ENCODE measurements at places on chromosomes 5 and 9.

GRCh38 chr5:18305288-18305924 lies 671.1 kb downstream of the TAF11L14 start:
- ATAC-seq: peak; percentile 48

DNA sequence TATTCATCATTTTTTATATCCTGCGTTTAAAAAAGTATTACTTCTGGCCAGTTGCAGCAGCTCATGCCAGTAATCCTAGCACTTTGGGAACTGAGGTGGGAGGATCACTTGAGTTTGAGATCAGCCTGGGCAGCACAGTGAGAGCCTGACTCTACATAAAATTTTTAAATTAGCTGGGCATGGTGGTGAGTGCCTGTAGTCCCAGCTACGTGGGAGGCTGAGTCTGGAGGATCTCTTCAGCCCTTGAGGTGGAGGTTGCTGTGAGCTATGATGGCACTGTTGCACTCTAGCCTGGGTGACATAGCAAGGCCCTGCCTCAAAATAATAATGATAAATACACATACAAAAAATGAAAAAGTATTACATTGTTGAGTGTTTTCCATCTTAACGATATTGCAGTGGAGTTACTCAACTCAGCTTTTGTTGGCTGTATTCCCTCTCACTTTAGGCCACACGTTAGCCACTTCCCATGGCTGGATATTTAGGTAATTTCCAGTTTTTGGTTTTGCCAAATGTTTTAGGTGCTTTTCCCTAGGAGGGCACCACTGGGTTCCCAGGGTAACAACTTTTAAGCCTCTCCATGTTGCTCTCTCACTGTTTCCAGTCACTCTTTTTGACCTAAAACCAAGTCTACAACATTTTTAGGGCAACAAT lies 20.6 kb downstream of the SHB start:
- ATAC-seq: no peak

GRCh38 chr5:122611406-122611805 lies 163.5 kb upstream of the SNX2 start:
- no peak for ATAC-seq

- peak; percentile 6 for ATAC-seq
These were observed 960 bp downstream of the CANX start for GRCh38 chr5:179699616-179700237.

DNA sequence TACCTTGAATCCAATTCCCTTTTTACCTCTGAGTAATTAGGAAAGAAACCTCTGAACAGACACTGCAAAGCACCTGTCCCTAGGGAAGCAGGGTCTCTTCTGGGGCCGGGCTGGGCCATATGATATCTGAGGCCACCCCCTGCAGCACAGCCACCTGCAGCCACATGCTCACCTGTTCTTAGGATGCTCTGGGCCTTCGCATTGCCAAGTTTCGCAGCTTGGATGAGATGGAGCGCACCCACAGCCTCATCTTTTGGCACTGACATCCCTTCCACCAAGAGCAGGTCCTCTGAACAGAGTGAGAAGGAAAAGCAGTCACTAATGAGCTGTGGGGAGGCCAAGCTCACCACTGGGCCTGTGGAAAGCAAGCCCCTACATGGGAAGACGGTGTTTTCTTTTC lies 27.3 kb downstream of the CLTA start:
- no peak for ATAC-seq

DNA sequence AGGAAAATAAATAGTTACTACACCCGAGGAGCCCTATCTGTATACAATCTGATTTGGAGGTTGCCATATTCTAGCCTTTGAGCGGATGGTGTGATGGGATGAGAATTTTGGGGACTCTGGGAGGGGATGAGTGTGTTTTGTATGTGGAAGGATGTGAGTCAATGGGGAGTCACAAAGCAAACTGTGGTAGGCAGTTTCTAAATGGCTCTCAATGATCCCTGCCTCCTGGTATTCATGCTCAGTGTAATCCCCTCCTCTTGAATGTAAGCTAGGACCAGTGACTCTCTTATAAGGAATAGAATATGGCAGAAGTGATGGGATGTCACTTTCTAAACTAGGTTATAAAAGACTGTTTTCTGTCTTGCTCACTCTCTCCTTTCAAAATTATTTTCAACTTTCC lies 205.7 kb upstream of the RIOK2 start:
- ATAC-seq: no peak

DNA sequence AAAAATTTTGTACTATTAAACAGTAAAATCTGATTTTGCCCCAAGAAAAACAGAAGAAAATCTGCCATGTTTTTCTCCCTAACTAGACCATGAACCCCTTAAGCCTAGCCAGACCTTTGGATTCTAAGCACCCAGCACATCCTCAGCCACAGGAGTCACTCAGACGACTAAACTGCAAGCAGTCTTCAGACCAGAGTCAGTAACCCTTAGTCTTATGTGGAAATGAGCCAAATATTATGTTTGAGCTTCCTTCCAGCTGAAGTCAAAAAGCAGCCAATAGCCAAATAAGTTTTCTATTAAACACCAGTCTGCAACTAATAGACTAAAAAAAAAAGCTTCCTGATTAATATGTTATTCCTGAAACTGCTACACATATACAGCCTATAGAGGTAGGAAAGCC lies 47.4 kb downstream of the GOLPH3 start:
- no peak for ATAC-seq

DNA sequence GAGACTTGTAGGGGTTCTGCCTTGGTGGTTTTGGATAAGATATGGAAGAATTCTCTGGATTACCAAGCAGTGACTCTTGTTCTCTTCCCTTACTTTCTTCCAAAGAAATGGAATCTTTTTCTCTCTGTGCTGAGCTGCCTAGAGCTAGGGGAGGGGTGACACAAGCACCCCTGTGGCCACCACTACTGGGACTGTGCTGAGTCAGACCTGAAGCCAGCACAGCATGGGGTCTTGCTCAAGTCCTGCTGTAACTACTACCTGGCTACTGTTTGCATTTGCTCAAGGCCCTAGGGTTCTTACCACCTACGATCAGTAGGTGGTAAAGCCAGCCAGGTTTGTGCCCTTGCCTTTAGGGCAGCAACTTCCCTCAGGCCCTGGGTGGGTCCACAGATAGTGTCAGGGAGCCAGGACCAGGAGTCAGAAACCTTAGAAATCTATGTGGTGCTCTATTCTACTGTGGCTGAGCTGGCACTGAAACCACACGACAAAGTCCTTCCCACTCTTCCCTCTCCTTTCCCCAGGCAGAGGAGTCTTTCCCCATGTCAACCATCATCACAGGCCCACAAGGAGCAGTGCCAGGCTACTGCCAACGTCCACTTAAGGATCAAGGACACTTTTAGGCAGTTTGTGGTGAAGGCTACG lies 53.8 kb downstream of the SREK1 start:
- no peak for ATAC-seq

GRCh38 chr5:82295959-82296531 lies 17.9 kb upstream of the RPS23 start:
- no peak for ATAC-seq

DNA sequence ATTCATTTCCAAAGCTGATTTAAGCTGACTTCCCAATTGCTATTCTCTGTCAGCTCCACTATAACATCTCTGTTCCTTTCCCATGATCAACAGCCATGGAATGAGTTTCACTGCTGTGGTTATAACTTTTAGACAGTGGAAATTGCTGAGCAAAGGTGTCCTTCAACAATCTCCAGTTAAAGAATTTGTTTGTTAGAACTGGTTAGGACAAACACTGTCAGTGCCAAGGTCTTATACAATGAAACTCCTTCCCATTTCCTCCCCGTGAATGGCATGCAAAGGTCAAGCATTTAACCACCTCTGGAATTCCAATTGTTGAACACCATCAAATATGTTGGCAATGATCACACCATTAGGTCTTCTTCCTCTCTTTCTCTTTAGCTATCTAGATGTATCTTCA lies 45.7 kb upstream of the GHR start:
- no peak for ATAC-seq

DNA sequence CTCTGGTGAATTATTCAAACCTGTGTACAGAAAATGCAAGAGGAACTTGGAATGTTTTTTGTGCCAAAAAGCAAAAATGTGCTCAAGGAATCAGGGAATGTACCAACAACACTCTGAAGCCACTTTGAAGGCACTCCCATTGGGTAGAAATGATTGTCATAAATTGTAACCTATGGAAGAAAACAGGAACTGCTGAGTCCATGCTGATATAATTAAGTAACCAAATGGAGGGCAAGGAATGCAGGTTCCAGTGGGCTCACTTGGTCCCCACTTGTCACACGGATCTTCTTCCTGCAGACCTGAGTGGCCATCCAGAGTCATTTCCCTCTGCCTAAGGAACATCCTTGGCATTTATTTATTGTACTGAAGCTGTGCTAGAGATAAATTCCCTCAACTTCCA lies 2.9 kb upstream of the LCN6 start:
- no peak for ATAC-seq

- ATAC-seq: no peak
These were observed 45.1 kb downstream of the TGFBI start for GRCh38 chr5:136073714-136074529.

DNA sequence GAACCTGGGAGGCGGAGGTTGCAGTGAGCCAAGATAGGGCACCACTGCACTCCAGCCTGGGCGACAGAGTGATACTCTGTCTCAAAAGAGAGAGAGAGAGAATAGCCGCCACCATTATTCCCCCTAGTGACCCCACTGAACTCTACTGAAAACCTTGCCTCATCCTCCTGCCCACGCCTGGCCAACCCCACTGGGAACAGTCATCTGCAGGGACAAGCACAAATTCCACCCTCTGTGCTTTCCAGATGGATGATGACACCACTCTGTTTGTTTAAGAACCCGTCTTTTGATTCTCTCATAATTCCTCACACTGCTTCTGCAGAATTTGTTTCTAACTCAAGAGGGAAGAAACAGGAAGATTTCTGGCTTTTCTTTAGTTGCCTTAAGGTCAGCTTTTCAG lies 12.2 kb downstream of the BHMT2 start:
- ATAC-seq: peak; percentile 28

DNA sequence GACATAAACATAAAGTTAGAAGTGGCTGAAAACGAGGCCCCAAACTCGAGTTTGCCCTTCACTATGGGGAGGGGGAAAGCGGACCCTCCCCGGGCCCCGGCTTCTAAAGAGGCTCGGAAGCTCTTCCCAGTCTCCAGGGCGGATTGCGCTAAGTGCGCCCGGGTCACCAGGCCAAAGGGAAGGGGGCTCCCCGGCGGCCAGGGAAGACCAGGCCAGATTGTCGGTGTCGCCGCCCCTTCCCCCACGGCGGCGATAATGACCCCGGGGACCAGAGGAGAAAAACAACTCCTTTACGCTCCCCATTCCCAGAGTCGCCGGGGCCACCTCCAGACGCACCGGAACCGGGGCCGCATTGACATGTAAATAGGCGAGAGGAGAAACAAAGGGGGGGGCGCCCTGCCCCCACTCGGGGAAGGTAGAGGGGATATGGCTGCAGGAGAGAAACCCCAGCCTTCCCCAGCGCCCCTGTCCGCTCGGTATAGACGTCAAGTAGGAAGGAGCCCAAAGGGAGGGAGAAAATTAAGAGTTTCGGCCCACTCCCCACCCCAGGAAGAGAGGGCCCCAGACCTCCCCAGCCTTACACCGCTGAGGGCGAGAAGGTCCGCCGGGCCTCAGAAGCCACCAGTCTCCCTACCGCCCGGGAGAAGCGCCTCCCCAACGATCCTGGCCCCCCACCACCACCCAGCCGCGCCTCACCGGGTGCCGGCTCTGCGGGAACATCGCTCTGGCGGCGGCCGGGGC lies 1.7 kb downstream of the TLE1 start:
- ATAC-seq: no peak

- ATAC-seq: peak; percentile 65
These were observed 17.0 kb upstream of the ERGIC1 start for GRCh38 chr5:172816925-172817562.

- ATAC-seq: peak; percentile 58
These were observed 107.5 kb downstream of the NDFIP1 start for GRCh38 chr5:142215915-142216681.

DNA sequence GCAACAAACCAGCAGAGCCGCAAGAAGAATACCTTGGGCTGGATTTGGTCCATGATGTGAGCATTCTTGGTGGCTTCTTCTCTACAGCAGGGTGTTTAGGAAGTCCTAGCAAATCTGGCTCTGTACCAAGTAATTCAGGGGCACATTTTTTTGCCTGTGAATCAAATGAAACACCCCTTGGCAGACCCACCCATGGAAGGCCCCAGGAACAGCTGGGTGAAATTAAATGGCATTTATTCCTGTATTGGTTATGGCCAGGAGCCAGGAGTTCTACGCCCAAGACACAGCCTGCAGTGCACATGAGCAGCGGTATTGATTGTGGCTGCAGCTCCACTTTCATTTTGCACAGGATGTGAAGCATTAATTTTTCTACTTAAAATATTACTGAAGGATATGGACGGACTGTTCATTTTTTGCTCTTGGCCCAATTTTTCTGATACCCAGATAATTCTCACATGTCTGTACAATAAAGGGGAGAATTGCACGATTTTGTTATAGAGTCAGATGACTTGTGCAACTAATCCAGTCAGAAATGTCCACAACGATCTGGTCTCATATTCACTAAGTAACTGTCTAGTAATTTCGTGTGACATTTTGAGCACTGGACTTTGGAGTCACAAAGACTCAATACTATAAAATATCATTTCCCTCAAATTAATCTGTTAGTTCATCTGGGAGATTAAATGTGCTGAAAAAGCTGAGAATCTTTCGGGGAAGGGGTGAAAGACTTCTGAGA lies 120.7 kb upstream of the APC start:
- ATAC-seq: no peak

DNA sequence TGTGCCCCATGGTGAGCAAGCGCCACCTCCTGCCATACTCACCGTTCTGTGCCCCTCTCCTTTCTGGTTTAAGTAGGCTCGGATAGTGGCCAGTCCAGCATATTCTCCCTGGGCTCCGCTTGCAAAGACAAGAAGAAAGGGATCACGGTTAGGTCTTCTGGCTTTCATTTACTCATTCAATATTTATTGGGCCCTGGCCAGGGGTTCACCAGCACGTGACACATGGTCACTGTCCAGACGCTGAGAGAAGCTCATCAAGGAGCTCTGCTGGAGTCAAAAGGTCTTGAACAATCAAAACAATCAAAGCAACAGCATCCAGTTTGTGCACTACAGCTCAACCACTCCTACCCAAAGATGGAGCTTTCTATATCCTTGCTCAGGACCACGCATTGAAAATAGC lies 80.2 kb downstream of the GLDC start:
- ATAC-seq: no peak

DNA sequence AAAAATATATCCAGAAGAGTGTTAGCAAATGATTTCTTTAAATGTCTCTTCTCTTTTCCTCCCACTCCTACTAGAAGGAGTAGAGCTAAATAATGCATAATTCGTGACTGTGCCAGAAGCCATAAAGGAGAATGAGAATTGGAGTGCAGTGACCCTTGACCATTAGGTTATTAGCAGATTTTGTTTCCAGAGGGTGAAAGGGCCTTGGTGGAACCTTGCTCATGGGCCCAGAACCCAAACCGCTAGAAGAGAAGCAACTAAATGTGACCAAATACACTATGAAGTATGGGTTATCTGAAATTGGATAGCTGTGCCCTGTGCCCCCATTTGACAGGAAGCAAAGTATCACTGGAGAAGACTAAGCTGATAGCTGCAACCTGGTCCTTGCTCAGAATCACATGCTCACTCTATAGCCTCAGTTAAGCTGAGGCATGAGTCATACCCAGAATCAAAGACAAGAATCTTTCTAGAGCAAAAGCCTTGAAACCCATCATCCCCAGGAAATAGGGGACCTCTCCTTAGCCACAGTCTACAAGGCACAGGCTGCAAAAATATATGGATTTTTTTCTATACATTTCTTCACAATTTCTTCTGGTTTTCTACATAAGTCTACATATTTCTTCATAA lies 36.3 kb downstream of the CAPSL start:
- ATAC-seq: peak; percentile 15

Data from esophagus mucosa (tissue), 1 donor.